ENCODE measurements at places on chromosomes 2 and 18.

DNA sequence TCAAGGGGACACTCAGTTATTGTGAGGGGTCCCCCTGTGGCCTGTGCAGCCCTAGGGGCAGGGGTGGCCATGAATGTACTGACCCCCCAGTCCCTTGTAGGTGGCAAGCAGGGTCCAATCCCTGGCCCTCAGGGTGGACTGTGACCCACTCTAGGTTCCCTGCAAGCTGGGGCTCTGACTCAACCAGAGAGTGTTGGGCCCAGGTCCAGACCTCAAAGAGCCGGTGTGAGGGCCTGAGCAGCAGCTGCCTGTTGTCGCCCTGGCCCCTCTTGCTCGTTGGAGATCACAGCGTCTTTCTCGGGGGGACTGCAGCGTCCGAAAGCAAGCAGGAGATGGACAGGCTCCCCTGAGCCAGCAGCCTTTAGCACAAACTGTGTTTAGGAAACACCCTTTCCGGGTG, 66.8 kb upstream of the ATG16L1 start:
- DNase-seq, result no peak

DNA sequence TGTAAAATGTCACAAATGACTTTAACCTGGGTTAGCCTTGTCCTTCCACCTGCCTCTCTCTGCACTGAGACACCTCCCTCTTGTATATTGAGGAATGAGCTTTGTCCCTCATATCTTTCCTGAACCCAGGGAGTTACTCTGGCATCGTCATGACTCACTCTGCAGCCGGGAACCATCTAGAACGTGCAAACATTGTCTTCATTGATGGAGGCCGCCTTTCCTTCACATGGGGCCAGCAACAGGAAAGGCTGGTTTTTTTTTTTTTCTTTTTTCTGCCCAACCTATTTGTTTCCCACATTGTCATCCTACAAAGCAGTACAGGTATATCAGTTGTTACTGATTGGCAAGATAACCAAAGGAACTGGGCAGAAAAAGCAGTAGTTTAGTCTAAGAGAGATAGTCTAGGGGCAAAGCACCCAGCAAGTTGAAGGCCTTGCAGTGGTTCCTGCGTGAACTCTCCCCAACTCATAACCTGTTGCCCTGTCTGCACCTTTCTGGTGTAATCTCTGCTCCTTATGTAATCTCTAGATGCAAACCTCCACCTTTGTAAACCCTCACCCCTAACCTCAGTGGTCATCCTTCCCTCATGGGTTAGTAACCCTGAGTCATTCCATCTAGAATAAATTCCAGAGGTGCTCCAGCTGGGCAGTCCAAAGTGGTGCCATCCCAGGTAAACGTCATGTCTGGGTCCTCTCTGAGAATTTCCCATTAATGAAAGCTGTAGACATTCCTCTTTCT, 38.3 kb downstream of the SLC40A1 start:
- no peak for DNase-seq

- no peak for DNase-seq
Measured at GRCh38 chr18:63078471-63078870, 241.1 kb downstream of the BCL2 start.

- no peak for DNase-seq
Measured at GRCh38 chr2:156309917-156310316, 22.6 kb downstream of the NR4A2 start.

GRCh38 chr2:3633982-3634595, 23.9 kb upstream of the ALLC start:
- DNase-seq, result no peak

GRCh38 chr18:76260941-76261472, 234.0 kb downstream of the ZNF516 start:
- DNase-seq, result no peak
